Esophagus muscularis mucosa (tissue), 4 donors: ENCODE measurements at places on chromosomes 13 and 19.

GRCh38 chr19:48683349-48683748 is 10.5 kb upstream of the NTN5 start:
- DNase-seq: no peak

DNA sequence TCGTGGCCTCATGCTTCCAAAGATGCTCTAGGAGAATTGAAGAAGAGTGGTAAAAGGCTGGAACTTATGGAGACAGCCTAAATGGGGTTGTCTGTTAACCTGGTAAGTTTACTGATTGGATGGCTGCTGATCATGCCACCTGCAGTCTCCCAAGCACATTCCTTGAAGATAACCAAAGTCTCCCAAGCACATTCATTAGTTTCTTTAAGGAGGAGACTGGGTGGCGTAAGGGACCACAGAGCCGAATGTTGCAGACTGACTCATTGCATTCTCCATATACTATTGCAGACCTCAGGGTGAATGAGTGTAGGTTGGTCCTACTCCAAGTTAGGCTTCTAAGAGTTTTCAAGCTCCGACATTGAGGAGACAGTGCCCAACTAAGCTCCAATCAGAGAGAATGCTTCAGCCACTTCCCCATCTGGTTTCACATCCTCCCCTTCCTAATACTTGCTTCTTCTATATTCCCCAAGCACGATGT is at the start of gene IGFL3:
IGFL3 (minus strand) TSS at position 51 of the 478 bp plus-strand sequence; CDS start at position 12, 39 bp downstream.
- peak; percentile 75 for DNase-seq

GRCh38 chr13:80235166-80235966 is 105.6 kb downstream of the SPRY2 start:
- no peak for DNase-seq

DNA sequence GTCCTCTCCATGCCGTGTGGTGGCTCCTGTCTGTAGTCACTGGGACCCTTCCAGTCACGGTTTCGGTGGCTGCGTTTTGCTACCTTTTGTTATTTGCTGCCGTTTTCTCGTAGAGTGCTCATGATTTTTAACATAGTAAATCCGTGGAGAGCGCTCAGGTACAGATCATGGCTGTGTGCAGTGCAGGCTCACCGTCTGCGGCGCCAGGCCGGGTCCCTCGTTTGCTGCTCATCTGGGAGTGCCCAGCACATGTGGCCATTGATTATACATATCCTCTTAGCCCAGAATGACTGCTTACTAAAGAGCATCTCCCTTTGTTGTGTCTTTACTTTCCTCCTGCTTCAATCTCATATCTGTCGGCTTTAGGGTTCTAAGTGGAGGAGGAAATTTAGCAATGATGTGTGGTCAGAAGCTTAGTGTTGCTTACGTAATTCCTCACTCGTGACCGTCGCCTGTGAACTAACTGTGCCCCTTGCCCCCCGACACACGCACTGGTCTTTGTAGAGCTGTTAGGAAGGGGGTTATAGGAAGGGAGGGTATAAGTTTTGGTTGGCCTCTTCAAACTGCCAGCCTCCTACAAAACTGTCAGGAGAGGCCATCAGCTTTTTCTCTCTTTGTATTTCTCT is 31.8 kb downstream of the TFDP1 start:
- no peak for DNase-seq

GRCh38 chr13:28657784-28658538 is 969 bp upstream of the POMP start:
- DNase-seq: no peak

GRCh38 chr13:35598233-35598632 is 121.7 kb upstream of the MAB21L1 start:
- DNase-seq: no peak

GRCh38 chr19:13260883-13261653 is 110.9 kb downstream of the IER2 start:
- no peak for DNase-seq

DNA sequence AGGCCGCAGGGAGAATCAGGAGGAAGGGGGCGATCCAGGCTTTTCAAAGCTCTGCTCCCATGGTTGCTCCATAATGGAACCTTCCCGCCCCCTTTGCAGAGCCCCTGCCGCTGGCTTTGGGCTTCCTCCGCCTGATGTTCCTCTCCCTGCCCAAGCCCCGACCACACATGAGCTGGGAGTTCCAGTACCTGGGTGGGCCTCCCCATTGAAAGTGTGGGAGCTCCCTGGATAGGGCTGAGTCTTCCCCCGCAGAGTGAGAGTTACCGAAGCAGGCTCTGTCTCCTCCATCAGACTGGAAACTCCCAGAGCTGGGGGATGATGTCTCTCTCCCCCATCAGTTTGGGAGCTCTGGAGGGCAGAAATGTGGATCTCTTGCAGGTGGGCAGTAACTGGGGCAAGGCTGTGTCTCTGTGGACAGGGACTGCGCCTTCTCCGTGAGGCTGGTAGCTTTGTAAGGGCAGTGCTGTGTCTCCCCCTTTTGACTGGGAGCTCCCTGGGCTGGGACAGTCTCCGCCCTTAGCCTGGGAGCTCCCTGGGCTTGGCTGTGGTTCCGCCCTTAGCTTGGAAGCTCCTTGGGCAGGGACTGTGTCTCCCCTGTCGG is 722 bp downstream of the DCAF15 start:
- DNase-seq: no peak

- DNase-seq: no peak
Measured at GRCh38 chr19:28539759-28540158, 673.2 kb downstream of the UQCRFS1 start.

DNA sequence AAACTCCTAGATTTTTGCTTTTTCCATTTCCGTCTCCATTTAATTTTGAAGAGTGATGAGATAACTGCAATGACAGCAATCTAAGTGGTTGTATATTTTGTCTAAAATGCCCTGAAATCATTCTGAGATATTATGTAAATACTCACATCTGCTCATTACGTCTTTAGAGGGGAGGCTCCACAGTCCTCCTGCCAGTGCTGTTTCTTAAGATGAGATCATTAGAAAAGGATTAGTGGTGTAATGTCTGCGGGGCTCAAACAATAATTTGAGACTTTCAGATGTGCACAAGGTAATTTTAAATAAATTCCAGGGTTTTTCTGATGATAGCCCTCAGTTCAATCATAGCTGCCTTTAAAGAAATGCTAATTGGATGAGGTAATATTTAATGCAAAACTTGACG is 437.9 kb downstream of the FOXO1 start:
- DNase-seq: no peak

DNA sequence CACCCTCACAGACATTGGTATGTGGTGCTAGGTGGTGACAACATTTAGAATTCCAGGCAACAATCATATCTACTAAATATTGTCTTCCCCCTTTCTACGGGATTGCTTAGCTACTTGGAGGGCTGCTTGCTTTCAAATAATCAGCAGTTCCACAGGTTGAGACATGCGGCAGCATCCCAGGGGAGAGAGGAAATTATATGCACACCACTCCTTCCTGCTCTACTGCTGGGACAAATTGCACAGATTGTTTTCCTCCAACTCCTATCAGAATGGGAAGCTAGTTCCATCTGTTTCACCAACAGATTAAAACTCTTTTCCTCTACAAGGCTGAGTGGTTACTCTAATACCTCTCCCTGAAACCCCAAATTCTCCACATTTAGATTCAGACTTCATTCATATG is 275.4 kb downstream of the DNAJC15 start:
- DNase-seq: no peak

GRCh38 chr13:95447814-95448213 is 104.7 kb upstream of the CLDN10 start:
- no peak for DNase-seq
